Cardiac septum (tissue), 1 donor: ENCODE measurements at places on chromosomes 1 and 21.

- DNase-seq = no peak
Measured at GRCh38 chr1:21290546-21290944, 282 bp upstream of the ECE1 start.

- peak; percentile 58 for DNase-seq
Measured at GRCh38 chr21:44703731-44704635, 7.0 kb downstream of the KRTAP10-12 start.

- no peak for DNase-seq
Measured at GRCh38 chr21:46036696-46037330, 55.2 kb downstream of the COL6A1 start.

DNA sequence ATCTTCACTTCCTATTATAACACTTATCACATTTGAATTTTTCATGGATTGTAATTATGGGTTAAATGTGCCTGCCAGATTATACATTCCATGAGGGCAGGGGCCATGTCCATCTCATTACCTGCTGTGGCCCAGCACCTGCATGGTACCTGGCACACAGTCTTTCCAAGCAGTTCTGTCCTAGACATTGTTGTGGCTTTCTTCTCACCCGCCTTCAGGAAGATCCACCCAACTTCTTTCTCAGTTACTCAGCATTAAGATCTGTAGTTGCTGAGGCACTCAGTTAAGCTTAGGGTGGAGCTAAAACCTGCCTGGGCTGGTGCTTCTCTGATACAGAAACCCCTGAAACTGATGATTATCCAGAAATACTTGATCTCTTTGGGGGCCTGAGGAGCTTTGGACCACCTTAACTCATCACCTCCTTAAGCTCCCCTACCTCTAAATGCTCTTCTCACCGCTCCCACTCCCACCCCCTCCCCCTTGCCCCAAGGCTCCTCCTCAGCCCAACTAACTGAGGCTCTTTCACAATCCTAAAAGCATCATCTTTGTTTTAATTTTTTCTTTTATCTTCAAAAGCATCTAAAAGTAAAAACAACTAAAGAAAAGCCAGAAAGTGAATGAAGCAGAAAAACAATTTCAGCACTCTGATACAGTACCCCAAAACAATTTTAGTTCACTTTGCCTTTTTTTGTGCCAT, 190.6 kb downstream of the FGGY start:
- no peak for DNase-seq

- no peak for DNase-seq
Measured at GRCh38 chr1:246447501-246447900, 59.6 kb downstream of the SMYD3 start.
